ENCODE measurements at places on chromosomes 2 and 18.

DNA sequence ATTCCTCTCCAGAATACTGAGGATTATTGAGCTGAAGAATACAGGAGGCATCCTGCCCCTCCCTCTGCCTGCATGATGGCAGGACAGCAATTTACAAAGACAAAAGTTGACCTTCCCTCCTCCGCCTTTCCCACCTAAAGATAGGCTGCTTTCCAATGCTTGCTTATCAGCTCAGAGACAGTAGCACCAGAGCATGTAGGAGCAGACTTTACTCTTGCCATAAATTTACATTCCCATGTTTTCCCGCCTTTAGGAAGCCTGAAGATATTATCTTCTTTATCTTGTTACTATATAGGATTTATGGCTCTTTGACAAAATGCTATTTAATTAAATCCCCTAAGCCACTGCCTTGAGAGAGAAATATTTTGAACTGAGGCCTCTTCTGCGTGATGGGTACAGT is 135.6 kb upstream of the HNMT start:
- DNase-seq, result no peak

DNA sequence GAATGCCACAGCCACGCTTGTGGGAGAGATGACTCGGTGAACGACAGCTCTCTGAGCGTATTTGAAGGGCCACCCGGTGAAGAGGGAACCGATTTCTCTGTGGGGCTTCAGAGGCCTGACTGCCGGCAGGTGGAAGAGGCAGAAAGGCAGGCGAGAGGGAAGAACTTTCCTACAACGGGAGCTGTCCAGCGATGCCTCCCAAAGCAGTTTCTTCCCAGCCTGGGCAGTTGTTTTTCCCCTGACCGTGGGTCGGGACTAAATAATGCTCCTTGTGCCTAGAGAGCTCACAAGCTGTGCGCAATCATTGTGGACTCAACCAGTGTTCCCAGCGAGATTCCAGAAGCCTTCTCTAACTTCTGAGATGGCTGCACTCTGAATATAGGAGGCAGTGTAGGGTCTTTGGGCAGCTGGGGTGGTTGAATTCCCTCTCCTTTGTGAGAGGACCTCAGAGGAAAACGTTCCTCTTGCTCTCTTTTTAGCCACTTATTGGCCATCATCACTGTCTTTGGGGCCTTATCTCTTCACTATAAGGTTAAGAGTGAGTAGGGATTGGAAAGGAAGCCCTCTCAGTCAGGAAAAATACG is 710 bp downstream of the SEC11C start:
- DNase-seq, result no peak

DNA sequence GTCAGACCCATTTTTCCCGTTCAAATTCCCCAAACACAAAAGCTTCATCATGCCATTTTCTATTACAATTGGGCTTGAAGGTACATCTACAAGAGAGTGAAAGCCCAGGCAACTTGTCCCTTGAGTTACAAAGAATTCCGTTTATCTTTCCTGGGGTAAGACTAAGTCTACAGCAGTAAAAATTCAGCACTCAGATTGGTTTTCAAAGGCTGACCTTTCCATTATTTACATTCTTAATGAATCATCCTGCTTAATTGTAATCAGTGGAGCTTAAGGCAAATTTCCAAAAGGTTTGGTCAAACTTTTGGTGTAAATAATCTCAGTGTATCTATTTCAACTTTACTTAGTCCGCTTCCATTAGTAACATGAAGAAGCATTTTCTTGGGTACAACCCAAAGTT is 33.4 kb upstream of the ST3GAL5 start:
- DNase-seq, result no peak

GRCh38 chr18:80210312-80211083 is 36.8 kb downstream of the PARD6G start:
- DNase-seq, result peak; percentile 14

DNA sequence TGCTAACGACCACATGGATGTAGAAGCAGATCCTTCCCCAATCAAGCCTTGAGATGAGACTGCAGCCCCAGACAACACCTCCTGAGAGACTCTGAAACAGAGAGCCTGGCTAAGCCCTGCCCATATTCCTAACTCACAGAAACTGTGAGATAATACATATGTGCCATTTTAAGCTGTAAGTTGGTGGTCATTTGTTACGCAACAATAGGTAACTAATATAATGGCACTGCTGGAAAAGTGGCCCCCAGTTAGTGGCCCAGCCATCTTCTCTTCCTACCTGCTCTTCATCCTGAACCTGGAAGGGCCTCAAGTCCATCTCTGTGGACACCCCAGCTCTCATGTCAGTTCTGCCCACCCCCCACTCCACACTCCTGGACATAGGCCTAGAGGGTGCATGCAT is 144.0 kb downstream of the TMEM17 start:
- no peak for DNase-seq

- no peak for DNase-seq
These were observed 148.1 kb downstream of the SLC4A3 start for GRCh38 chr2:219775506-219775905.

DNA sequence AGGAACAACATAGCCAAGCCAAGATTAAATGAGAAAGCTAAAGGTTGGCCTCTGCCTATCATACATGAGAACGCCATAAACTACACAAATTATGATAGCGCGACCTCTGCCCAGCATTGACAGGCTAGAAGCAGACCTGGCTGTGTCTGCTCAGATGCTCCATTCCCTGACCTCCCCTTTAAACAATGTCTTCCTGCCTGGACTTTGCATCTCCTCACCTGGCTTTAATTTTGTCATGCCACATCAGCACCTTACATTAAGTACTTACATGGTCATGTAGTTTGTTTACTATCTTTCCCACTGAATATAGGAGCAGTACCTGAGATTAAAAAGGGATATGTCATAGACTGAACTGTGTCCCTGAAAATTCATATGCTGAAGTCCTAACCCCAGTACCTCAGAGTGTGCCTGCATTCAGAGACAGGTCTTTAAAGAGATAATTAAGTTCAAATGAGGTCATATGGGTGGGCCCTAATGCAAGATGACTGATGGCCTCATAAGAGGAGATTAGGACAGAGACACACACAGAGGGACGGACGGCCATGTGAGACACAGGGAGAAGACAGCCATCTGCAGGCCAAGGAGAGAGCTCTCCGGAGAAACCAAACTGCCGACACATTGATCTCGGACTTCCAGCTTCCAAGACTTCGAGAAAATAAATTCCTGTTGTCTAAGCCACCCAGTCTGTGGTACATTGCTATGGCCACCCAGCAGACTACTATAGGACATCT is 103.7 kb downstream of the BIN1 start:
- DNase-seq, result no peak

DNA sequence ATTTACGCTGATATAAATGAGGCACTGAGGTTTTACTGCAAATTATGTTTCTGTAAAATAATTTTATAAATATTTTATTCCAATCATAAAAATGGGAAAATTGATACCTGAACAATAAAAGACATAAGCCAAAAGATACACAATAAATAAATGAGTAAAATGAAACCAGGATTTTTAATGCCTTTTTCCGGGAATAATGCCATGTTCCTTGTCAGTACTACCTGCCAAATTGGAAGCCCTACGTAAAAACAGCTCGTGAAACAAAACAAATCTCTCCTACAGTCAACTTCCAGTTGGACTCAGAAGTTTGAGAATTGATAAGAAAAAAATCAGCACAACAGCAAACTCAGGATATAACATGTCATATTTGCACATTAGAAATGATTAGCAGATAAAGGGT is 18.0 kb downstream of the GALNT3 start:
- no peak for DNase-seq

DNA sequence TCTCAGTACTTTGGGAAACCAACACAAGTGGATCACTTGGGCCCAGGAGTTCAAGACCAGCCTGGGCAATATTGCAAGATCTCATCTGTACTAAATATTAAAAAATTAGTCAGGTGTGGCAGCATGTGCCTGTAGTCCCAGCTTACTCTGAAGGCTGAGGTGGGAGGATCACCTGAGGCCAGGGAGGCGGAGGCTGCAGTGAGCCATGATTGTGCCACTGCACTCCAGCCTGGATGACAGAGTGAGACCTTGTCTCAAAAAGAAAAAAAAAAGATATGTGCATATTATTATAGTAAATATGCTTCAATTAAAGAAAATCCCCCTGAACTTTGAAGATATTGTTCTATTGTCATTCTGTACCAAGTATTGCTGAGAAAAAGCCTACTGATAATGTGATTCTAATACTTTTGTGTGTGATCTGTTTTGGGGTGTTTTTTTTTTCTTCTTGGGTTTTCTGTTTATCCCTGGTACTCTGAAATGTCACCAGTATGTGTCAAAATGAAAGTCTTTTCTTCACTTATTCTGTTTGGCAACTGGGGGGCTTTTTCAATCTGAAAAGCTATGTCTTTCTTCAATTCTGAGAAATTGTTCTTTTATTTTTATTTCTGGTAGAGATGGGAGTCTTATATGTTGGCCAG is 13.2 kb downstream of the NEURL3 start:
- no peak for DNase-seq

GRCh38 chr2:41597680-41598079 is 450.1 kb upstream of the PKDCC start:
- no peak for DNase-seq

- no peak for DNase-seq
These were observed 98.3 kb downstream of the MYCN start for GRCh38 chr2:16038621-16039020.

DNA sequence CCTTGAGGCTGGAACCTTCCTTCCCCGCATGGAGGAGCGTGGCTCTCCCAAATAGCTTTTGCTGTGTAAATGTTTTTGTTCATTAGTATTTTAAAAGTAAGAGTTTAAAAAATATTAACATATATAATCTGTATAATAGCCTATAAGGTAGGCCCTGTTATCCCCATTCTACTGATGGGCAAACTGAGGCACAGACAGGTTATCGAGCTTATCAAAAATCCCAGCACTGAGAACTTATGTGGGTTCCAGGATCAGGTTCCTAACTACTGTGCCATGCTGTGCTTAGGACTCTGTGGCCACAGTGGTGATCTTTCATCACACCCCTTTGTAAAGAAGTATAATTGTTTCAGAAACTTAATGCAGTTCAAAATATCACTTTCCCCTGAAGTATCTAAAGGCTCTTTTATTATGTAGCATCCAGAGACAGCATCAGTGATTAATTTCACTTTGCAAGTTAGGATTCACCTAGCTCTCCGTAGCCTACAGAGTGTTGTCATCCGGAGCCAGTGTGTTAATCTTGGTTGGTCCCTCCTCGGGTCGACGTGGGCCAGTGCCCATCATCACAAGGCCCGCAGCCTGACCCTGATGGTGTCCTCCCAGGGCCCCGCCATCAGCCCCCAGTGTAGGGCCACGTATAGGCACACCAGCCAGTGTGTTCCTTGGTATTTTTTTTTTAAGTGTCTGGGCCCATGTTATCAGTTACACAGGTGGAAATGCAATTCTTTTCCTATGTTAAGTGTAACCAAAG is 28.7 kb downstream of the CABLES1 start:
- DNase-seq, result no peak

- DNase-seq, result no peak
These were observed 33.9 kb downstream of the WIPF1 start for GRCh38 chr2:174563530-174564282.

DNA sequence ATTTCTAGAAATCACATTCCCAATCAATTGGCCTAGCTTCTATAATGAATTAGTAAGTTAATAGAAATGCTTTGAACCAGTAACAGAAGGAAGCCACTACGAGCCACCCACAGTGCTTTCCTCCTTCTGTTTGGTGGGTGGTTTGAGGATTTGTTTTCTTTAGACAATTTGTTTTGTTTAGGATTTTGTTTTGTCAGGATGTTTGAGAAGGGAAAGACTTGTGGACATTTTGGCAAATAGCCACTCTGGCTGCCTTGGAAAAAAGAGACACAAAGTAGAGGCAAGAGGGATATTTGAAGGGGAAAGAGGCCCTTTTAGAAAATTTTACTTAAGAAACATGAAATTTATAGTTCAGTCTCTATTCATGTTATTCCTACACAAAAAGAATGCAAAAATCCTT is 47.7 kb downstream of the TANK start:
- DNase-seq, result no peak

GRCh38 chr2:9754532-9754887 is 88.8 kb upstream of the TAF1B start:
- DNase-seq, result no peak

GRCh38 chr2:223542501-223542900 is 59.7 kb downstream of the SCG2 start:
- no peak for DNase-seq

GRCh38 chr2:238702276-238703052 is 145.4 kb upstream of the TWIST2 start:
- no peak for DNase-seq

DNA sequence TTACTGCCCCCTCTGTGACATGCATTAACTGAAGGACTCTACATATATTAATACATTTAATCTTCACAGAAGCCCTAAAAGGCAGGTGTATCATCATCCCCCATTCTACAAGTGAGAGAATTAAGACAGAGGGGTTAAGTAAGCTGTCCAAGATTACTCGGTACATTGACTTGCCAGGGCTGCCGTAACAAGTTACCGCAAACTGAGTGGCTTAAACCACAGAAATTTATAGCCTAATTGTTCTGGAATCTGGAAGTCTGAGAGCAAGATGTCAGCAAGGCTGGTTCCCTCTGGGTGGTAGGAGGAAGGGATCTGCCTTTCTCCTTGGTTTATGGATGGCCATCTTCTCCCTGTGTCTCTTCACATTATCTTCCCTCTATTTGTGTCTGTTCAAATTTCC is 605.5 kb downstream of the EPHA4 start:
- peak; percentile 91 for DNase-seq

DNA sequence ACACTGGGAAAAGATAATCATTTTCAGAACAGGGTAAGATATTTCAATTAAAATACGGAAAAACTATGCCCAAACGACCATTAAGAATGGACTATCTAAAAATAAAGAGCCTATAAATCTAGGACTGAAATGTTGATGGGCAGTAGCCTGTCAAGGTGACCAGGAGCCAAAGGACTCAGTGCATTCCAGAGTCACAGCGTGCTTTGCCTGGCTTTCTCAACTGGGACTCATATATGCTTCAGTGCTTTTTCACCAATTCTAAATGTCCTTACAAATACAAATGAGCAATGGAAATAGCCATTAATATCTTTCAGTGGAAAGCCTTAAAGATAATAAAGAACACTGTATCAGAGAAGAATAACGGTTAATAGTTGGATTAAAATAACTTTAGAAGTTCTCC is 35.4 kb downstream of the PREPL start:
- DNase-seq, result peak; percentile 63

- no peak for DNase-seq
These were observed 5.9 kb upstream of the IMPACT start for GRCh38 chr18:24420551-24420950.

DNA sequence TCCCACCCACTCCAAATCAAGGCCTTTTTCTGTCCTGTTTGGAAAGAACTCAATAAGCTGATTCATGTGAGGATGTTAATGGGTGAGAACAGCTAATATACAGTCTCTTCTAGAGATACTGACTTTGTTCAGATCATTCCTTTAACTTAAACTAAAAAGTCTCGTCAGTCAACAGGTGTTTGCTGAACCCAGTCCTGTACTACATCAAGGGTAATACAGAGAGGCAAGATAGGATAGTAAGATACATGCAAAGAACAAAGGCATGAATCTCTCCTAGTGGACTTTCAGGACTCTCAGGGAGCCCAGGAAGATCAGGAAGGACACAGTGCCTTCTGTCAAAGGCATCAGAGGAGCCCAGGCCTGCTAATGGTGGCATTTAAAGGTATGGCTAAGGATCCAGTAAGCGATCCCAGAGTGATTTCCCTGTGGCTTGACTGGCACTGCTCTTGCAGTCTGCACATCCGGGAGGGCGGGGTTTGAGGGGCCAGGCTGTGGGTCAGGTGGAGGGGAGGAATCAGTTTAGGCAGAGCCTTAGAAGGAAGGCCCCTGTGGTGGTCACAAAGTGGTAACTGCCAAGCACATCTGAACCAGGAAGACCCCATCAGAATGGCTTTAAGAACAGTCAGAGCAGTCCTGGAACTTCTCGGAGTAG is 54.0 kb downstream of the EPAS1 start:
- no peak for DNase-seq

GRCh38 chr2:126676221-126677175 is 20.5 kb downstream of the GYPC start:
- DNase-seq, result no peak

Measured in kidney tubule cell (primary cell).